Progenitor cell of endocrine pancreas (in vitro differentiated cells): ENCODE measurements at places on chromosomes 3 and 15.

DNA sequence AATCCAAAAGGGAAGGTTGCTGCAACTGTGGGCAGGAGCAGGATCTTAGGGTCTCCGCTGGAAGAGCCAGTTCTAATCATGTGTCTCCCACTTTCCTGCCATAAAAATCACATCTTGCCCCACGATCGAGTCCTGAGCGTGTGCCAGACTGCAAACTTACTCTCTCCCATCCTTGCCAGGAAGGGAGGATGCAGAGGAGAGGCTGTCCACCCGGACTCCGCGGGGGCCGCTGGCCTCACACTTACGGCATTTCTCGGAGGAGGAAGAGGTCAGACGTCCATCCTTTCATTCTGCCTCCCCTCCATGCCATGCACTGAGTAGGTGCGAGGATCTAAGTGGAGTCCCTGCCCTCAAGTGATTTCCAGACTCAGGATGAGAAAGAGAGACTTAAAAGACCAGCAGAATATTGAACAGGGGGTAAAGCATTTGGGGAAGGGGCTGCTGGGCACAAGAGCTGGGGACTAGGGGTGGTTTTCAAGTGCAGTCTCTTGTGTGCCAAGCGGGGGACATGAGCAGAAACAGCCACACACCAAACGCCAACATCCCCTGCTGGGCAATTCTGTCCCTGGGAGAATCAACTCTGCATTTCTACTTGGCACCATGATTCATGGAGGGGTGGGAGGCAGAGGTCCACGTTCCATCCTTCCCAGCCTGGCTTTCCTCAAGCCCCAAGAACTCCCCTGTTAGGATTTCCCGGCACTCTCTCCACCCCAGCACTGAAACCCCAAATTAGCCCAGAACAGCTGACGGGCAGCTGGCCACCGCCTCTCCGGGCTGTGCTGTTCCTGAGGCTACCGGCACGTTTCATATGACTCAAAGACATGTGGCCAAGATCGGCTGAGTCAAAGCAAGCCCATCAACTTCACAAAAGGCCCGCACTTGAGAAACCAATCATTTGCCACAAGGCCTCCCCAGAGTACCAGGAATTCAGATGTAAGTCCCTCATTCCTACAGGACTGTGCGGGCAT lies 11.6 kb downstream of the OXTR start:
- DNase-seq: no peak

GRCh38 chr3:52471371-52472238 lies 16.2 kb downstream of the NISCH start:
- no peak for DNase-seq

- no peak for DNase-seq
Observed at GRCh38 chr3:146468671-146469149, 651 bp downstream of the PLSCR2 start.

DNA sequence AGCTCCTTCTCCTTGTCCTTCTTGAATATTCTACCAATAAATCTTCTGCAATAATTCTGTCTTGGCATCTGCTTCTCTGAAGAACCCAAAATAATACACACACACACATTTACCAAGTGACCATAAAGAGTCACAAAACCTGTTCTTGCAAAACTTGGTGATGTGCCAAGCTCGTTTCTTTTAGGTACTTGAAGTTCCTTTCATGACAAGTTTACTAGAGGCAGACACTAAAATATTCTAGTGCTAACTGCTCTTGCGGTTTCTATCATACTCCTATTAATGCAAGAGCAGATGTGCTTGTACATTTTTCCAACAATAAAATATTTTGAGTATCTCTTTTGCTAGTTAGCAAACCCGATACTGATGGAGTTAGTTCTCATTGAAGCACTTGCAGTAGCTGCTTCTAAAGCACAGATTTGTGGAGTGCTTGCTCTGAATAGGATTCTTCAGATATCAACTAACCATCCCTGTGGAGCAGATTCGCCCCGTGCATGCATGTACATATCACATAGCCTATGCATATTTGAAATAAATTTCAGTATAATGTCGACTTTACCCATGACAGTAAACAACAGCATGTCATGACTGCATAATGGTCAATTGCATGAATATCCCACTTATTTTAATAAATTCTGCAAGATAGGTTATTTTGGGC lies 23.2 kb downstream of the HHLA2 start:
- DNase-seq: no peak

GRCh38 chr3:172749230-172749965 lies 1.1 kb upstream of the ECT2 start:
- no peak for DNase-seq

- no peak for DNase-seq
Observed at GRCh38 chr3:175777495-175777894, 918.4 kb downstream of the NAALADL2 start.

- DNase-seq: no peak
Observed at GRCh38 chr15:99981839-99982658, 248.8 kb upstream of the LYSMD4 start.

DNA sequence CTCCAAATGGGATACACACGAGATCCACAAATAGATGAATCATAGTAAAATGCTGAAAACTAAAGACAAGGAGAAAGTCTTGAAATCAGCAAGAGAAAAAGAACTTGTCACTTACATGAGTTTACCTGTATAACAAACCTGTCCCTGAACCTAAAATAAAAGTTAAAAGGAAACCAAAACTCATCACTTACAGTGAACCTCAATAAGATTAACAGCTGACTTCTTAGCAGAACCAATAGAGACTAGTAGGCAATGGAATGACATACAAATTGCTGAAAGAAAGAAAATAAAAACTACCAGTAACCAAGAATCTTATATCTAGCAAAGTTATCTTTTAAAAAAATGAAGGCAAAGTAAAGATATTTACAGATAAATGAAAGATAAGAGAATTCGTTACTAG lies 27.4 kb downstream of the SEC22A start:
- no peak for DNase-seq

DNA sequence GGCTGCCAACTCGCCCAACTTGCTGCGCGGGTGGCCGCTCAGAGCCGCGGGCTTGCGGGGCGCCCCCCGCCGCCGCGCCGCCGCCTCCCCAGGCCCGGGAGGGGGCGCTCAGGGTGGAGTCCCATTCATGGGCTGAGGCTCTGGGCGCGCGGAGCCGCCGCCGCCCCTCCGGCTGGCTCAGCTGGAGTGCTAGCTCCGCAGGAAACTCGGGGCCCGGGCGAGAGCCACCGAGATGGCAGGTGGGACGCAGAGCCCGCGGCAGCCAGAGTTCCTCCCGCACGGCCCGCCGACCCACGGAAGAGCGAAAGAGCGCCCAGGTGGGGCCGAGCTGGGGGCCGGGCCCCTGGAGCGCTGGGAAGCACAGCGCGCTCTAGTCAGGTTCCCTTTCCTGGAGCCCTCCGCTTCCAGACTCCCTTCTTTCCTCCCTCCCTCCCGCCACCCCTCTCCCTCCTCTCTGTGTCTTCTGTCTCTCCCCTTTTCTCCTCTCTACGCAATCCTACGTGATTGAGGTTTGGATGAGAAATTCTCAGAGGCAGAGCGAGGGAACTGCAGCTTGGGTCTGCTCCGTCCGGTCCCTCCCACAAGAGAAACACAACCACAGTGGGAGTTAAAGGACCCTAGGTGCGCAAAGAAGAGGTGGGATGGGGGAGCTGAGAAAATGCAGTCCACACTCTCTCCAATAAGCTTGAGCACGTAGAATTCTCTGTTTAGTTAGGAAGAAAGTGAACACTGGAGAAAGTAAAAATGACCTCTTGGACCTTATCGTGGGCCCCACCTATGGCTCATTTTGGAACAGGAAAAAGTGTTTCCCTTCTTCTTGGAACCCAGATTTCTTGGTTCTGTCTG lies 317.3 kb downstream of the FGF12 start:
- no peak for DNase-seq

DNA sequence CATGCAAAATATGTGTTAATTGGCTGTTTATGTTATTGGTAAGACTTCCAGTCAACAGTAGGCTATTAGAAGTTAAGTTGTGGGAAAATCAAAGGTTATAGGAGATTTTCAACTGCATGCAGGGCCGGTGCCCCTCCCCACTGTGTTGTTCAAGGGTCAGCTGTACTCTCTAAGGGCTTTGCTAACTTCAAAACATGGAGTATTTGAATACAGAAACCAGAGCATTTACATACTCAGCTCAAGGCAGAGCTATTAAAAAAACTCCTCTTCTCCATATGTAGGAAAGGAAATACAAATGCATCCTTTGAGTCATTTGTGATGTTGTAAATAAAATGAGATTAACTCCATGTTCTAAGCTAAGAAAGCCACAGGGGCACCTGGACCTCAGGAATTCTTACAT lies 16.8 kb downstream of the IL17RB start:
- DNase-seq: no peak

GRCh38 chr3:107690522-107691138 lies 167.9 kb downstream of the BBX start:
- DNase-seq: no peak

DNA sequence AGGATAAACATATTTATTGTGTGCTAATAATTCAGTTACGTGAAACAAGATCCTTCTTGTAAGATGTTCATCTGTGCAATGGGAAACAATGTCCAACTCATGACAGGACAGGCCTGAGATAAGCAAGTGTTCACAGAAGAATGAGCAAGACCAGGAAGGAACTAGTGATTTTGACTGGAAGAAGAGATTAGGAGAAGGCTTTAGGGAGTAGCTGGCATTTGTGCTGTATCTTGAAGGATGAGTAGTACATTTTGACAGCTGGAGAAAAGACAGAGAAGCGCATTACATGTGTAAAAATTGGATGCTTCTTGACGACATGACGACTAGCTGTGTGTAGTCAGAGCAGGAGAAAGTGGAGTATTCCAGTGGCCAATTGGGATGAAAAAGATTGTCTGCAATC lies 48.4 kb downstream of the GBE1 start:
- DNase-seq: no peak

DNA sequence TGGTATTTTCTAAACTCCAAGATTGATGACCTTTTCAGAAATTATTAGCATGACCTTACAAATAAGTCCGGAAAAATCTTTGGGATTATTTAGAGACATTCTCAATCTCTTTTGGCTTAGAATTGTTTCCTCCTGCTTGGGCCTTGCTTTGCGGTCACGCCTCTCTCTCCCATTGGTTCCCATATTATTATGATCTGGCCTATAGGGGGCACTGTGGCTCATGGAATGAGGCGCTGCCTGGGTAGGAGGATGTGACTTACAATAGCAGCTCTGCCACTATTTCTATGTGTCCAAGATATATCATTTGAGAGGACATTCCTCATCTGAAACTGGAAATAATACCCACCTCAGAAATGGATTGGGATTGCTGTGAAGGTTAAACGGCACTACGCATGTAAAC lies 464.9 kb downstream of the MFSD1 start:
- peak; percentile 35 for DNase-seq

DNA sequence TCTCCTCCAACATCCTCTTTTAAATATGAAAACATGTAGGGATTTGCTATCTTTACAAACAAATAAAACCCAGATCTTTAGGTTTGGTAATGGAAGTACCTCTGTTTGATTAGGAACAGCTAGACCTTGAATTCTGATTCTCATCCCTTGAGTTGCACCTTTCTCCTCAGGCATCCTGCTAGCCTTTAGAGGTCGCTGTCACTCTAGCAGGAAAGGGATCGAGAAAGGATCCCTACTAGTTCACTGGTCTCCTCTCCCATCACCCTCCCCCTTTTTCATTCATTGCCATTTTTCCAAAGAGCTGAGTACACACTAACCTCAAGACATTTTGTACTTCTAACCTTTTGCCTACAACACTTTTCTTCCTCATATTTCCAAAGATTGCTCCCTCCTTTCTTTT lies 569.8 kb downstream of the RBMS3 start:
- no peak for DNase-seq
